Posterior vena cava (tissue), 2 donors: ENCODE measurements at places on chromosomes 11 and 22. TPM values are rescaled to one million over a fixed set of nuclear protein-coding genes. Genes with fewer than 3 reads are reported as not detected.
A peak's percentile ranks its signal among the peaks of the same experiment; 100 is the strongest.

GRCh38 chr11:66231561-66231960, 36.9 kb upstream of the RAB1B start:
- no peak for DNase-seq

DNA sequence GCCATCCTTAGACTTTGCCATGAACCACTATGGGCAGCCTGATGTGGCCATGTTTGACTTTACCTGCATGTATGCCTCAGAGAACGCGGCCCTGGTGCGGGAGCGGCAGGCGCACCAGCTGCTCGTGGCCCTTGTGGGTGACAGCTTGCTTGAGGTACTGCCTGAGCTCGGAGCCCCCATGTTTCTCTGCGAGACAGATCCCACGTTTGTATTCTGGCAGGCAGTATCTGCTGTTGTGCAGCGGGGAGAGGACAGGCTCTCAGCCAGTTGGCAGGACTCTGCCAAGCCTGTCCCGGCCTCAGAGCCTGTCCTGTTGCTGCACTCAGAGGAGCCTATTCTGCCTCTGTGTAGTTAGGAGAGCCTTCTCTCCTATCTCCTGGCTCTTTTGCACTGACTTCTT, 109.9 kb downstream of the MICAL2 start:
- peak; percentile 91 for DNase-seq

- no peak for DNase-seq
These were observed 171.2 kb upstream of the ZBED5 start for GRCh38 chr11:11029027-11029426.

GRCh38 chr22:21104126-21104691, 58.5 kb downstream of the LRRC74B start:
- DNase-seq, result no peak

DNA sequence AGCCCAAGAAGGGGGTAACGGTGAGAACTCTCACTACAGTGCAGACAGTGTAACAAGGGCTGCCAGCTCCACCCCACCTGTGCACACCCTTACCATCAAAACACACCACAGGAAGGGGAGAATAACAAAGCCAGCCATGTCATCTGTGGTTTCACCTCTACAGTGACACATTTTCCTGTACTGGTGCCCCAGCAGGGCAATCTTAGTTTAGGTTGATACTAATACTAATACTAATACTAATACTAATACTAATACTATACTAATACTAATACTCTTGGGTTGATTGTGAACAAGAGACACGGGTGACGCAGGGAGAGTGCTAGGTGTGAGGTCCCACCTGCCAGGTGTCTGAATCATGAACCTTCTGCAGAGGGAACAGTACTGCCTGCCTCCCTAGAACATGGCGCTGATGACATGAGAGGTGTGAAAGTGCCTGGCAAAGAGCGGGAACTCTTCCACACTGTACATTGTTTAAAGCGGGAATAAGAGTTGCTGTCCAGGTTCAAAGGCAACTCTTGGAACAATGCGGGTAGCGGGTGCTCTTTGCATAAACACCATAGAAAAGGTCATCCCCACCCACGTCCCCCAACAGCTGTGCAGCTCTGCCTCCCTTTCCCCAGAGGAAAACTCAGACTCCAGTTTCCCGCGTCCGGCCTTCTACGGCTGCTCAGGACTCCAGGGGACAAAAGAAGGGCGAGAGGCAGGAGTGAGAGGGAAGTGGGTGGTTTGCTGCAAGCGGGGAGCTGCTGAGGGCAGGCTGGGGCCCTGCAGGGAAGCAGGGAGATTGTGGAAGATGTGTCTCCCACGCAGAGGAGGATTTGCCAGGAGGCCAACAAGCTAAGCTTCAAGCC, 25.0 kb upstream of the TMPRSS4 start:
- peak; percentile 60 for DNase-seq

DNA sequence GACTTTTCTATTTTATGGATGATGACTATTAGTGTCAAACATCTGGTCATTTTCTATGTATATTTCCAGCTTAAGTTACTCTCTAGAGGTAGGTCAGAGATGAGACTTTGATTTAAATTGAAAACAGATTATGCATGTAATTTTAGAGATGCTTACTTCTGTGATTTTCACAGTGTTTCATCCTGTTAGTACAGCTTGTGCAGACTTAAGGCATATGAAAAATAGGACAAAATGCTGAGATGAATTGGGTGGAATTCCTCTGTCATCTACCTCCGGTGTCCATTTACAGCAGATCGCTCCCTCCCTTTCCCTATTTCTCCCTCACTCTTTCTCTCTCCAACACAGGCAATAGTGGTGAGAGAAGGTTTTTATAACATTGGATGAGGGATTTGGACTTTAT, 14.1 kb downstream of the JAM3 start:
- no peak for DNase-seq

DNA sequence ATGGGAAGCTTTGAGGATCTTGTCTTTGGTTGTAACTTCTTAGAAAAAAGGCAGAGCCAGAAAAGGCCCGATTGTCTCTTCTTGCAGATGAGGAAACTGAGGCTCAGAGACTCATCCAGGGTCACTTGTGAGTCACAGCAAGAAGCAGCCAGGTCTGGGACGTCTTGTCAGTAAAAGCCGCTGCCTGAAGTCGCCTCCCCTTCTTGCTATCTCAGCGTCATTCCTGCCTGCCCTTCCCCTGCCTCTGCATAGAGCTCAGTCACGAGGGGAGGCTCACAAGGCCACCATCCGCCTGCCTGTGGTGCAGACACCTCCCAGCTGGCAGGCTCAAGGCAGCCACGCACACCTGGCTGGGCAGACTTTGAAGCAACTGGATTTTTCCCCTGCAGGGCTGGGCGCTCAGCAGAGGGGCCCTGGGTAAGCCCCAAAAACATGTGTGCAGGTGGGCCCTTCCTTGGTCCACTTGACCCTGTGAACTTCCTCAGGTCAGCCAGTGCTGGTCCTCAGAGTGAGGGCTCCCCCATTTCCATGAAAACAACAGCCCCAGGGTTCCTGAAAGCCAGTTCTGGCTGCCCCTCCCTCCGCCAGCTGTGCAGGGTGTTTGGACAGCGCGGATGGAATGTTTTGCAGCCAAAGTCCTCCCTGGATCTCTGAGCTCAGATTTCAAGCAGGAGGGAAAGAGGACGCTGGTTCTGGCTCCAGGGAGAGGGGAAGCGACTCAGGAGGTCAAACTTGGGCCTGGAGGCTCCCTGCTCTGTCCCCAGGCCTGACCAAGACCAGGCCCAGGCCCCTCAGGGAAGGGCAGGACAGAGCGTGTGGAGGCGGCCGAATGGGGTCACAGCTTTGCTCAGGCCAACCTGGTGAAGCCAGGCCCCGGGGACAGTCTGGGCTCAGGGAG, 6.0 kb upstream of the RAB3IL1 start:
- peak; percentile 94 for DNase-seq

- no peak for DNase-seq
These were observed 38.3 kb downstream of the TP53I11 start for GRCh38 chr11:44912270-44912987.

- no peak for DNase-seq
These were observed 77.7 kb downstream of the LARGE1 start for GRCh38 chr22:33842421-33843094.

DNA sequence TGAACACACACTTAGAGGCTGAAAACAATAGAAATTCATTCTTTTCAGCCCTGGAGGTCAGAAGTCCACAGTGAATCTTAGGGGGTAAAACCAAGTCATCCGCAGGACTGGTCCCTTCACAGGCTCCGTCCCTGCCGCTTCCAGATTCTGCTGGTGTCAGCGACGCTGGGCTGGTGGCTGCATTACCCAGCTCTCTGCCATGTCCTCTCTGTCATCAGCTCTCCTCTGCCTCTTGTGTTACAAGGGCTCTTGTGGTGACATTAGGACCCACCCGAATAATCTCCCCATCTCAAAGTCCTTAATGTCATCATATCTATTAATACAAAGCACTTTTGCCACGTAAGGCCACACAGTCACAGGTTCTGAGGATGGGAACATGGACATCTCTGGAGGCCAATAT, 47.7 kb upstream of the ANO1 start:
- DNase-seq, result no peak

GRCh38 chr11:68903288-68904247, at the start of the genes IGHMBP2 and MRPL21:
Gene IGHMBP2, plus strand, starts transcription at chr11:68903891. Its CDS starts 62 bp downstream, at chr11:68903953.
Gene MRPL21, minus strand, starts transcription at chr11:68903832. Its CDS starts 22 bp downstream, at chr11:68903810.
- peak; percentile 97 for DNase-seq

DNA sequence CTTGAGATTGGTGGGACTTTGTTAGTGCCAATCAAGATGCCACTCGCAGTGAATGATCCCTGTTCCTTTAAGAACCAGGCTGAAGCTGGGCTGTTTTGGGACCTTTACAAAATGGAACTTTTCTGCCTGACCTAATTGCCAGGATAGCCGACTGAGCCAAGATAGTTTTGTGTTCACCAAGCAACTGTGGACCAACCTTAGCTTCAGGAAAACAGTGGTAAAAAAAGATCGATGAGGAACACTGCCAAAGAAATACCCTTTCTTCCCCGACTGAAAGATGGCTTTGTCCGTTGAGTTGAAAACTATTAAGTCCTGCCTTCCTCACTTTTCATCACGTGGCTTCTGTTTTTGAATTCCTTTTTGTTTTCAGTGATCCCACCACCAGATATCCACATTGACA, 157.9 kb upstream of the SORL1-AS1 start:
- DNase-seq, result no peak

- no peak for DNase-seq
These were observed 73.6 kb upstream of the MYO18B start for GRCh38 chr22:25668437-25668836.

DNA sequence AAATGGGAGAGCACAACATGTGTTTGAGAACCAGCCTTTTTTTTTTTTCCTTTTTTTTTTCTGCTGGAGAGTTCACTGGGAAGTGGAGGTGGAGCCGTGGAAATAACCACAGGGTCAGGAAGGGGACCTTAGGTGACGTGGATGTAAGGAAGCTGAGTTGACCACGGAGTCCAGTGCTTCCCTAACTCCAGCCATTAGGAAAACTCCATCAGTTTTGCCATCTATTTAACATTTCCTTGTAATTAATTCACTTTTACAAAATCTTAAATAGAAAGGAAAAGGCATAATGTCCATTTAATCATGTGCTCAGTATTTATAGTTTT, 2.0 kb upstream of the CDK2AP2 start:
- DNase-seq, result no peak

GRCh38 chr11:35826949-35827348, 116.9 kb upstream of the LDLRAD3 start:
- no peak for DNase-seq

DNA sequence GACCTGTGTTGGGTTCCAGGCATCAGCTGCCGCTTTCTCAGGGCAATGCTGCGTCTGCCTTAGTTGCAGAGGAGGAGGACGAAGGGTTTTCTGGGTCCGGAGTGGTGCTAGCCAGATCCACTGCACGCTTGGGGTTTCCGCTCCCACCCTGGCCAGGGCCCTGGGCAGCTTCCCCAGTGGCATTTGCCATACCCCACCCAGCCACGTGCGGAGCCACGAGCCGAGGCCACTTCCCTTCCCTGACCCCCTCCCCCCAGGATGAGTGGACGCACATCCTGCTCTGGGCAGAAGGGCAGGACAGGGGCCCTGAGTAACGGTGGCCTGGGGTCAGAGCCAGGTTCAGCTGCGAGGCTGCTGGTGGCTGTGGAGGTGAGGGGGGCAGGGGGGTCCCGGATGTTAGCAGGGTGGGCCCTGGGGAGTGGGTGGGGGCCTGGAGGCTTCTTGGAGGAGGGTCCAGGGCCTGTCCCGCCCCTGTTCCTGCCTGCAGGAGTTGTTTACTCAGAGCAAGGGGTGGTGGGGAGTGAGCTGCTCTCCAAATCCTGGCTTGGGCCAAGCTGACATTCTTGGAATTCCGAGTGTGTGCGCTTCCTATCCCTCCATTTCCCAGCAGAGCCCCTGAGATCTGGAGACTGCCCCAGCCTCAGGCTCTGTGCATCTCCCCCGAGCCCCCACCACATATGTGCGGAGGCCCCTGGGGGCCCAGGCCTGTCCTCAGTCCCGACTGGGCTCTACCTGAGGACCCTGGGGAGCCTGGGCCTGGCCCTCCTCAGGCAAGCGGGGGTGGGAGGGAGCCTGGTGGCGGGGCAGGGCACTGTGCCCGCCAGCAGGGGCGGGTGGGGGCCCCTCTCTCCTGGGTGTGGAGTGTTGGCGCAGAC, 1.4 kb downstream of the TSPAN4 start:
- peak; percentile 99 for DNase-seq

The VPREB1 gene
- total RNA-seq, result not detected

The MAPK11 gene
- total RNA-seq, result 11.6 TPM

The GDPD4 gene
- total RNA-seq, result not detected

The APOBEC3A gene
- 5.6 TPM for total RNA-seq

The SRPRA gene
- total RNA-seq, result 79.7 TPM

The DKK3 gene
- total RNA-seq, result 117 TPM
